ENCODE measurements at places on chromosomes 3 and 15.

- no peak for DNase-seq
These were observed 401 bp downstream of the SEC11A start for GRCh38 chr15:84715441-84716035.

- no peak for DNase-seq
These were observed 221.2 kb downstream of the SQOR start for GRCh38 chr15:45855907-45856579.

DNA sequence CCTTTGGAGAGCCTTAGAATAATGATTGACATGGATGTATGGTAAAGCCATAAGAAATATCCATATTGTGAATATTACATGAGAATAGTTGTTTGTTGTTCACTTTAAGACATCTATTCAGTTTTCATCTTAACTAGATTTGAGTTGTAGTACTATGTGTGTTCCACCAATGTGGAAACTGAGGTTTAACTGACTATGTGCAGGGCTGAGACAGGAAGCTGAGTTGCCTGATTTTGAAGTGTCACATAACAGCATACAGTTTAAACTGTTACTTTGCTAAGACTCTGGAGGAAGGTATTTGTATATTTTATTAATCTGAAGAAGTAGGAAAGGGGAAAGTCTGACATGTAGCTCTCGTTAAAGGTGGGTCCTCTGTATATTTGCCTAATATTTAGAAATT is 2.1 kb downstream of the ECT2 start:
- no peak for DNase-seq

DNA sequence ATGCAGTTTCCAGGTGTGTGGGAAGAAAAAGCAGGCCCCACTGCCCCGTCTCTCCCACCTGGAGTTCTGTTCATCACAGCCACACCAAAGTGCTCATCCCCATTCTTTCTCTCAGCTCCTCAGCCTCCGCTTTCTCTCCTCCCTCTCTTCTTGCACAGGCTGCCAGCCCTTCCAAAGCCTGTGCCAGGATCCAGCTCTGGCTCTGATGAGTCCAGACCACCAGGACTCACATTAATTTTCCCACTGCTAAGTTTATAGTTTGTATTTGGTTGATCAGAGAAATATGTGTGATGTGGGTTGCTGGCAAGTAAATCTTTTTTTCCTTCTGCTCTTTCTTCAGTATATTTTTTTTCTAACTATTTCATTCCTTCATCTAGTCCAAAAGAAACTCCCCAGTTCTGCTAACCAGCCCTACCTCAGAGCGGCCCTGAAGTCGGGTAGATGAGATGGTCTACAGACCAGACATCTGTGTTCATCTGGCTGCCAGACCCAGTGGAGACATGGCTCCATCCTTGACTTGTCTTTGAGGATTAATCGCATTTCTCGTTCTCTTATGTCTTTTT is 49.8 kb downstream of the BOC start:
- no peak for DNase-seq

DNA sequence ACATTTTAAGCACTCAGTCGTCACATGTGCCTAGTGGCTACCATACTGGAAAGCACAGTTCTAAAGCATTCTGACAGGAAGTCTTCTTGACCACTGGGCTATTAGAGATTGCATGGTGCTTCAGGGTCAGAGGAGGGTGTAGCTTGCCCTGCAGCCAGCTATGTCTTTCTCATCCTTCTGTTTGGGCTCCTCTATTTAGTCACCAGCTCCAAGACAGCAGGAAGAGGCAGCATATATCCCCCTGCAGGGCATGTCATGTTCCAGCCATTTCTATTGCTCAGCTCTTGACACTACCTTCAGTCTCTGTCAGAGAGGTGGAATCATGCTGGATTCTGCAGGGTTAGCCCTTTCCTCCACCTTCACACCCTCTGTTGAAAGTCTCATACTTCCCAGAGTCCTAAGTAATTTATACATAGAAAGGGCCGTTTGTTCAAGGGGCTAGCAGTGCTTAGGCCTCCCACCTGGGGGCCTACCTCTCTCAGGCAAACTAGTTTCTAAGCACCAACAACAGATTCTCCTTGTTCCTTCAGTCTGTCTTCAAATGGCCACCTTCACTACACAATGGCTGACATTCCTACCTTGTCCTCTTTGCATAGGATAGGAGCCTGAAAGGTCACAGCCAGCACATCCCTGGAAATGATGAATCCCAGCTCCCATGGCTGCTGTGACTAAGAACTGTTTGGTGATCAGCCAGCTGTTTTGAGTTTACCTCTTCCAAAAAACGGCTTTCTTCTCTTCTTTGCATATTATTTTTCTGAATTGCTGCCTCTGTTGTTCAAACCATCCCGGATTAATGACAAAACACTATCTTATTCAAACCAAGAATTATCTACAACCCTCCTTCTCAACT is 115.7 kb upstream of the BFSP2 start:
- no peak for DNase-seq

- no peak for DNase-seq
These were observed 265.5 kb downstream of the ZBBX start for GRCh38 chr3:167114619-167115018.

GRCh38 chr3:194112120-194113106 is 23.5 kb upstream of the HES1 start:
- DNase-seq: no peak

DNA sequence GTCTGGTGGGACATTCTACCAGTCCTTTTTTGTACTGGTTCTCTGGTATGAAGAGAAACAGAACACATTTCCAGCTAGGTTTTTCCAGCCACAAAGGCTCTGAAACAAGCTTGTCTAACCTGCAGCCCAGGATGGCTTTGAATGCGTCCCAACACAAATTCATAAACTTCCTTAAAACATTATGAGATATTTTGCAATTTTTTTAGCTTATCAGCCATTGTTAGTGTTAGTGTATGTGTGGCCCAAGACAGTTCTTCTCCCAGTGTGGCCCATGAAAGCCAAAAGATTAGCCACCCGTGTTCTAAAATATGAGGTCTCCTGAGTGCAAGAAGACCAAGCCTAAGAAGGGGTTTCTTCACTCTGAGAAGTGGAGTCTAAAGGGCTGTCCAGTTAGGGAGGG is 18.4 kb upstream of the TIMP4 start:
- no peak for DNase-seq

DNA sequence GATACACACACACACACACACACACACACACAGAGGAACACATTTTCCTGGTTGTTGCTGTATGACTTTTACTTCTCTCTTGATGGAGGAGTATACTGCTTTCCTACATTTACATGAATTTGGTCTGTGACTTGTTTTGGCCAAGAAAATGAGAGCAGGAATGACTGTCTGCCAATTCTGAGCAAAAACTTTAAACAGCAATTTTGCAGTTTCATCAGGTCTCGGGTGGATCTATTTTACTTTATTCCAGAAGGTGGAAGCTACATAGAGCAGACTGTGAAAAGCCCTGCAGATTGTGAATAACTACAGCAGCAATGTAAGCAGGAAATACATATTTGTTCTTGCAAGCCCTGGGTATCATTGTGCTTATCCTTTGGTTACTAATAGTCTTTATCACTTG is 1350.0 kb upstream of the EPHA6 start:
- no peak for DNase-seq

DNA sequence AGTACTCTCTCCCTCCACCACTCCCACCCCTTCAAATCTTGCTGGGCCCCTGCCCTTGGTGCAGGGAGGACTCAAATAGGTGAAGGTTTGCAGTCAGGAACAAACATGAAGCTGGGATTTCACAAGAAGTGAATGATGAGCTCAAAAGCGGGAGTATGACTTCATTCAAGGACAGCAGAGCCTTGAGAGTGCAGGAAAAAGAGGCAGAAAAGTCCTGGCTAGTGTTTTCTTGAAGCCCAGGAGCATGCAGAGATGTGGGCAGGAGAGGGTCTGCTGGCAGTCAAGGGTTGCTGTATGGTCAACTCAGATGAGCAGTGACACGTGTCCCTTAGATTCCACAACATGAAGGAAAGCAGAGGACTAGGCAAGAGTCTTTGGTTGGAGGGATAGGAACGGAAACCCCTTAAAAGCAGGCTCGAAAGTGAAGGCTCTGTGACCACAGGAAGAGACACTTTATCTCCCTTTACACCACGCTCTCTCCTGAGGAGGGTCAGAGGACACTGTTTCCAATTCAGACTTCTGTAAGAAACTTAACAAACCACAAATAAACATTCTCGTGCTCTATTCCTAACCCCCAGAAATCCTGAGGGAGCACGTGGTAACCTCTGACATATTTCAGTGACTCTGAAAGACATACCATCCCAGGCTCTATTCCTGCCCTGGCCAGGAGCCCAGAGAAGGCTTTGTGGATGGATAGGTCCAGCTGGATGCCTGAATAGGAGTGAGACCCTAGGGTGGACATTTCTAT is 168.0 kb upstream of the NDN start:
- DNase-seq: no peak

GRCh38 chr3:186264608-186265400 is 97.2 kb downstream of the DGKG start:
- no peak for DNase-seq

DNA sequence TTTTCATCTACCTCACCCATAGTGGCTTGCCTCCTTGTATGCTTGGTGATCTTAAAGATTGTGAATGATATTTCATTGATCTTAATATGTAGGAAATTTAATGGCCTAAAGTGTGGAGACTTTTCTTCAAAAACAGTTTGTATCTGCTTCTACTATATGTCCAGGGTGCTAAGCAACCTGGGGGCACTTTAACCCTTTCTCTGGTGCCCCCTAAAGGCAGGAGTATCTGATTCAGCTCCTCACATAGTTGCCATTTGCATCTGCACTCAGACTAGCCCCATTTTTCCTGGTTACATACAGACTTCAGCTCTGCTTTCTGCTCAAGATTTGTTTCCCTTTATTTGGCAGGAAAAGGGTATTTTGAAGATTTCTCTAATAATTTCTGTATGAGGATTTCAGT is 5.2 kb upstream of the PFN2 start:
- peak; percentile 32 for DNase-seq

DNA sequence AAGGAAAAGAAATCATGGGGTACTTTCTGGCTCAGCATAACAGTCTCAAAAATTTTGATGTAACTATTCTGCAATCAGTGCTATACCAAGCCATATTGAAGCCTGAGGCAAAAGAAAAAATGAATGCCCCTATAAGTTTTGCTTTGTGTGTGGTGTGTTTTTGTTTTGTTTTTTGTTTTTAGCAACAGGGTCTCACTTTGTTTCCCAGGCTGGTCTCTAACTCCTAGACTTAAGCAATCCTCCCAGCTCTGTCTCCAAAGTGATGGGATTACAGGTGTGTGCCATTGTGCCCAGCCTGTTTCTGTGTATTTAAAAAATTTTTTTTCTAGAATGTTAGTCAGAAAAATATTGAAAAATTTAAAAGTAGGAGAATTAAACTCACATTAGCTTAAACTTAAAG is 93.2 kb downstream of the ZNF280D start:
- DNase-seq: no peak

DNA sequence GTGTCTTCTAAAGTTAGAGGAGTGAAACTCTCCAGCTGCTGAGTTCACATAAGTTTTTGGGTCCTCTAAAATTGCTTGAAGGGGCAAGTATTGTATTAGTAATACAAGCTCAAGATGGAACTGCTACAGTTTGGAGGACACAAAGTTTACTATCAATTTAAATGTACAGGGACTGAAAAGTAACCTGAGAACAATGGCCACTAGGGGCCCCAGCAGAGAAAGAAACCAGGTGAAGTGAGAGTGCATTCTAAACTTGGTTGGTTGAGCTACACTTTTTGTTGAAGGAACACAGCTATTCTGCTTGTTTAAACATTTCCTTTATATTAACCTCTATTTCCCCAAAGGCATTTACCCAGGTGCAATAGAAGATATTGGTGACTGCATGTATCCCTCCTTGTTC is 755.5 kb downstream of the GBE1 start:
- no peak for DNase-seq

- DNase-seq: no peak
These were observed 5.9 kb downstream of the CGNL1 start for GRCh38 chr15:57382215-57382614.

GRCh38 chr15:55003965-55004873 is 192.5 kb downstream of the RSL24D1 start:
- no peak for DNase-seq

DNA sequence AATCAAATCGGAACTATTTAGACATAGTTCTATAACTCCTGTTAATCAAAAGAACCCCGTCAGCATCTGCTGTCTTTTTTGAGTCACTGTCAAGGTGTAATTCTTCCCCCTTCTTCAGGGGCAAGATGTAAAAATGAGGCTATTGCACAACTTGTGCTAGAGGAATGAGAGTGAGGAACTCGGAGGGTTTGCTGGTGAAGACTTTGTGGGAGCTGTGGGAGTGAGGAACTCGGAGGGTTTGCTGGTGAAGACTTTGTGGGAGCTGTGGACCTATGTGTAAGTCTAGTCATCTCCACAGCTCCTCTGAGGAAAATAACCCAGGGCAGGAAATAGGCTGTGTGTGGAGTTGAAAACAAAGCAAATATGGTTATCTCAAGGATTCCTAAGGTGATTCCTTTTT is 2.5 kb upstream of the CERS3 start:
- DNase-seq: no peak

DNA sequence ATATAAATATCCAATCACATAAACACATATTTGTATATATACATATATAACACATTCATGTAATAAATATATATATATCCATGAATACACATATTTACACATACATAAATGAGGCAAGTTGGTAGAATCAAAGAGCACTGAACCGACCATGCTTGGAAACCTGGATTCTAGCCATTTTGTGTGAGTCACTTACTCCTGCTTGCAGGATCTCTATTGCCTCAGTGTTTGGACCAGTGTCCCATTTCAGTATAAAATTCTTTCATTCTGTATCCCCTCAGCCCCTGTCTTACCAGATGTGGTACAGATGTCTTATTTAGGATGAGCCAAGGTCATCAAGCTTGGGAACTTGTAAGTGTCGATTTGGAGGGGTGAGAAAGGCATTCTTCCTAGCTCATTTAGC is 391.4 kb upstream of the FRG2C start:
- DNase-seq: no peak

GRCh38 chr15:91023720-91024119 is 1.3 kb upstream of the VPS33B start:
- DNase-seq: no peak

GRCh38 chr3:110938629-110939028 is 133.0 kb upstream of the NECTIN3 start:
- no peak for DNase-seq

- DNase-seq: no peak
These were observed 46.1 kb downstream of the ROPN1B start for GRCh38 chr3:126015075-126015474.

DNA sequence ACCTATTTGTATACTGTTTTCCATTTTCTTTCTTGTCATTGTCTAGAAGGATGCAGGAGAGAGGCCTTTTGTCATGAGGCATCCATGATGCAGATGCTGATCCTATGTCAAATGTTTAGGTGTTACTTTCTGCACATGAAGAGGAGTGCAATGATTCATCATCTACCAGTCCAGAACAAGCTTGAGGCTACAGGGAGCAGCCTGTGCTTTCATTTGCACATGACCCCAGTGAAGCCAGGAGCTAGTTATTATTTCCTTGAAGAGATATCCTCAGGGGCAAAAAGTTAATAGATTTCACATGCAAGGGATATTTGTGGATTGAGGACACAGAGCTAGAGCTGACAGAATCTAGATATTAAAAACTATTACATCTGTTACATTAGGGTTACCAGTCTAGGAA is 204.4 kb upstream of the TGFBR2 start:
- DNase-seq: no peak

GRCh38 chr15:60574801-60575631 is 96.1 kb upstream of the ICE2 start:
- DNase-seq: no peak

Data from KBM-7 (cell line).